ENCODE measurements at places on chromosomes 4 and X.
A peak's percentile ranks its signal among the peaks of the same experiment; 100 is the strongest.

DNA sequence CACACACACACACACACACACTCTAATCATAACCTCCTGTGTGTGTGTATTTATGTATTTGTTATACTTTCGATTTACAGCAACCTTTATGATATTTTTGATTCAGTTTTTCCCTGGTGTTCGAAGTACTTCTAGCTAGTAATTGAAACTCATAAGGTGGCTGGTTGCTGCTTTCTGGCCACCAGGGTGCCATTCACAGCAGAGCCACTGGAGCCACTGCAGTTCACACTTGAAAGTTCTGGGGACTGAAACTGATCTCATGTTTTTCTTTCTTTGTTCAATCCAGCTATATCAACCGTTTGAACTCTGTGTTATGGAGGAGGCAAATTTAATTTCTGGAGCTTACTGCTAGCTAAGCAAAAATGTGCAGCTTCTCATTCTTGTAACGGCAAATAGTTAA is 419.4 kb downstream of the ADGRL3 start:
- no peak for DNase-seq

DNA sequence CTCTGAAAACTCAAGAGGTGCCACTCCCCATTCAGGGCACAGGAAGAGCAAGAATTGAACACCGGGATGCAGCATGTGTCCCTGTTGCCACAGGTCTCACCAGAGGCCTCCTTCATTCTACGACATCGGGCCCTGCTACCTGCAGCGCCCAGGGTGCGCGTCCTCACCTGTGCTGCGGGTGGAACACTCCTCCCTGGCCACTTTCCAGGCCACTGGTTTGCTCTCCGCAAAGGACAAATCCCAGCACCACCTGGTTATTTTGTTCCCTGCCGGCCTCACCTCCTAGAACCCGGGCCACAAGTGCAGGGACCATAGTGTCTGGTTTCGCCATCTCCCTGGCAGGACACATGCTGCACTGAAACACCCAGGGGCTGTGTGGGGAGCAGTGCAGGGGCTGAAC is 14.3 kb upstream of the FAM3A start:
- no peak for DNase-seq

- no peak for DNase-seq
Observed at GRCh38 chr4:55136634-55137033, 11.2 kb upstream of the KDR start.

DNA sequence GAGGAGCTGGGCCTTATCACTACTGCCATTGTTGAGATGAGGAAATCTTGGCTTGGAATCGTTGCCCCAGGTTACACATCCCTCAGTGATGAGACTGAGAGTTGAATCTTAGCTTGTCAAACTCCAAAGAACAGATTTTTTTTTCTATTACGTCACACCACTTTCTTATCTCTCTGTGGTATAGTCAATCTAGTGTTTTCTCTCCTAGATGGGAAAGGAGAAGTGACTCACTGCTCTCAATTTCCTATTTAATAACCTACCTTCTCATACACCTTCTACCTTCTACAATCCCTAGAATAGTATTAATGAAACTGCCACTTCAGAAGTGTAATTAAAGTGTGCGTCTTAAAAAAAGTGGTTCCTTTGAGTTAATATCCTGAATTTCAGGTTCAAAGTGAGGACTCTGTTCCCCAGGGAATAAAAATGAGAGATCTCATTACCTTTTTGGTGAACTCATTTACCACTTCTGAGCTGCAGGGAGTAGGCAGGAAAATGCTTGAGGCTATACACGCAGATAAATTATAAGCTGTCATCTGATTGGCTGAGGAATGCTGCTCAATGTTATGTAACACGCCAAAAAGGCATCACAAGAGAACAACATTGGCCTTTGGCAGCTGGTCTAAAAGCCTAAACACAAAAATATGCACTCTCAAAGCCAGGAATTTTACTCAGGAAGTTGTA is 59.3 kb downstream of the MAD2L1 start:
- DNase-seq = no peak

- DNase-seq = no peak
Observed at GRCh38 chr4:85793233-85793585, 318.3 kb downstream of the ARHGAP24 start.

DNA sequence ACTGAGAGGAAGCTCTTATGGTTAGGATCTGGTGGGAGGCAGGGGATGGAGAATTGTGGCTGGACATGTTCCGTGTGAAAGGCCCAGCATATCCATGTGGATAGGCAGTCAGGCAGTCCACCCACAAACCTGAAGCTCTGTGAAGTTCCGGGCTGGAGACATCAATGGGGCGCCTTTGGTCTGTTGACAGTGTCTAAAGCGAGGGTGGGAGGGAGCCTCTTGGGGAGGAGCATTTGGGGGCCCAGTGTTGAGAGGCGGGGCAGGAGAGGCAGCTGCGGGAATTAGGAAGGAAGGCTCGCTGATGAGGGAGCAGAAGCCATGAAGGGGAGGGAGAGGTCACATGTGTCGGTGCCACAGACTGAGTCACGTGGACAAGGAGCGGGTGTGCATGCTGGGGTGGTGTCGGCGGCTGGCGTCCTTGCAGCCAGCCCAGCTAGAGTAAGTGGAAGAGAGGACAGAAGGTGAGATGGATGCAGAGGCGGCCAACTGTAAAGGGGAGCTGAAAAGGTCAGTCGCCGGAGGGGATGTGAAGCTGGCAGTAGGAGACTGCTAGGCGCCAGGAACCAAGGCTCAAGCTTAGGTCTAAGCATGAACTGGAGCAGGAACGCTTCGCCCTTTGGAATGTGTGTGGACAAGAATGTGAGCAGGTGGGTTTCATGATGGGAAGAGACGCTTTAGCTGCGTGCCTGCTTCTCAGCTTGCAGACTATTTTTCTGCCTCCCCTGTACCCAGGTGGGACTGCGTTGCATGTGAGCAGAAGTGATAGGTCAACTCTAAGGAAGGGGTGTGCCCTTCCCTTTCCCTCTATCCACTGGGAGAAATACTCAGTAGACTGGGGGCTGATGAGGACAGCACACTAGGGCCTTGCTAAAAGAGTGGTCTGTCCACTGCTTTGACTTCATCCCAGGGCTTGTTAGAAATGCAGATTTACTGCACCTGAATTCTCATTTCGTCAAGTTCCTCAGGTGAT is 44.0 kb upstream of the TLR2 start:
- DNase-seq = no peak

- no peak for DNase-seq
Observed at GRCh38 chr4:109890076-109890475, 22.6 kb upstream of the EGF start.

DNA sequence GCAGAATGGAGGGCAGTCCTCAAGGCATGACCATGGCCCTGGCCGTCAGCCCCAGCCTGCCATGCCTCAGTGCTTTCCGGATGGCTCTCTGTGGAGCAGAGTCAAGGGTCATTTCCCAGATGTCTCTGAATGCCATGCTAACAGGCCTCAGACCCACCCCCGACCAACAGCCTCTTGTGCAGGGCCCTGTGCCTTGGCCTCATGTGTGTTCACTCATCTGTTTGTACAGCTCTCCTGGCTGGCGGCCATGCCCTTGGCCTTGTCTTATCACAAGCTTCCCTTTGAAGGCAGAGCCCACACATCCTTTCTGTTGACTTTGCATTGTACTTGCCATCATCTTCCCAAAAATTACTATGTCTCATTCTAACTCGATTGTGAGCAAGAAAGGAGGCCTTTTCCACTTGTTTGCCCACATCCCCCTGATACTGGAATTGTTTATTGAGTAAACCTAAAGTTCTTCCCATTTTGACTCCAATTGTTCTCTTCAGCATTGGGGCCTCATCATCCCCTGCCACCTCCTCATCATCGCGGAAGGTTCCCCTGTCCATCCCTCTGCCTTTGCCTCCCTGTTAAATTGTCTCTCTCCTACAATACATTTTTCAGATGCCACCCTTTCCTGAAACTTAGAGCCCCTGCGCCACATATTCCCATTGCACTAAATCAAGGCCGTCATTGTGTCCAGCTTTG is 6.3 kb downstream of the CA5B start:
- no peak for DNase-seq

DNA sequence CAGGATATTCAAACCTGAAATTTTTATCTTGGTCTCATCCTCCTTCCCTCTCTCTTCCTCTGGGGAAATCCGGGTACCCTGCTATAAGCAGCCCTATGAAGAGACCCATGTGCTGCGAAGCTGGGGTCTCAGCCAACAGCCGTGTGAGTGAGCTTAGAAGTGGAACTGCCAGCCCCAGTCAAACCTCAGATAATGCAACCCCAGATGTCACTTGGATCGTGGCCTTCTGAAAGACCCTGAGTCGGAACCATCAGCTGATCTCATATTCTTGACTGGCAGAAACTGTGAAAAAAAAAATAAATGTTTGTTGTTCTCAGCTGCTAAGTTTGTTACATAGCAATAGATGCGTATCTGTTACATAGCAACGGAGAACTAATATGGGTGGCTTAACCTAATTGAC is 198.1 kb upstream of the NPY2R start:
- DNase-seq = no peak

- DNase-seq = peak; percentile 84
Observed at GRCh38 chrX:135985157-135985972, at the start of gene SLC9A6. TSS of gene SLC9A6 (plus strand) at chrX:135985435. CDS start at chrX:135985659, 224 bp downstream.

- no peak for DNase-seq
Observed at GRCh38 chrX:43581167-43581566, 74.9 kb upstream of the MAOA start.

- peak; percentile 48 for DNase-seq
Observed at GRCh38 chrX:119410027-119410819, 11.1 kb downstream of the SLC25A43 start.

- no peak for DNase-seq
Observed at GRCh38 chr4:176125063-176125462, 59.4 kb downstream of the WDR17 start.

DNA sequence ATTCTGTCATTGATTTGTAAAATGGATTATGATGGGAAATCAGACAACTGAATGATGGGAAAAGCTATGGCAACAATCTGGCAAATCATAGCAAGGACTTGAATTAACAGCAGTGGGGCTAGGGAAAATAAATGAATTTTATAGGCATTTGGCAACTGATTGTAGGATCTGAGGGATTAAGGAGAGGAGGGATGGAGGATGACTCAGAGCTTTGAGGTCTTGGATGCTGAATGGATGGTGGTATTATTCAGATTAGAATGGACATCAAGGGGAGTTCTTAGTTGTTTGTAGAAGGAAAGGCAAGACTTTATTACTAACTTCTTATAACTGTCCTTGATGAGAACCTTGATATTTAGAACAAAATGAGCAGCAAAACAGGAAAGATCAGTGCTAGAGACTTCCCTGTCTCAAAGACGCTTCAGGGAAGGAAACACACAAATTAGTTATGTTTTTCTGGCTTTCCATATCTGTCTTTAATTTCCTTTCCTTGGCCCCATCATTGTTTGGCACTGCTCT is 51.4 kb upstream of the HHIP start:
- DNase-seq = no peak

DNA sequence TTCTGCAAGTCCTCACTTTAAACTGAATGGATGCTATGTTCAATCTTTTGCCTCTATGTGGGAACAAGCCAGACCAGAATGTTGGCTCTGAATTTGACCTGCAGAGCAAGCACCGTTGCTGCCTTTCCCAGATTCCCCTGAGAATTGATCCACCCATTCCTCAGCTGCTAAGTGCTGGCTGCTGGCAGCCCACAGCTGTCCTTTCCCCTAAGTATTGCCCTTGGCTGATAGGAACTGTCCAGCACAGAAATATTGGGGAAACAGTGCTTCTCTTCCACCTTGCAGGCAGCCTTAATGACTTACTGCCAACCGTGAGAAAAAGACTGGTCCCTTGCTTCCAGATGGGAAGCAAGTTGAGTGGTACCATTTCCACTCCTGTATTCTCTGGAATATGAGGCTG is 475.9 kb downstream of the PDHA2 start:
- no peak for DNase-seq

GRCh38 chr4:88090898-88091297 is 67.5 kb downstream of the ABCG2 start:
- DNase-seq = no peak

DNA sequence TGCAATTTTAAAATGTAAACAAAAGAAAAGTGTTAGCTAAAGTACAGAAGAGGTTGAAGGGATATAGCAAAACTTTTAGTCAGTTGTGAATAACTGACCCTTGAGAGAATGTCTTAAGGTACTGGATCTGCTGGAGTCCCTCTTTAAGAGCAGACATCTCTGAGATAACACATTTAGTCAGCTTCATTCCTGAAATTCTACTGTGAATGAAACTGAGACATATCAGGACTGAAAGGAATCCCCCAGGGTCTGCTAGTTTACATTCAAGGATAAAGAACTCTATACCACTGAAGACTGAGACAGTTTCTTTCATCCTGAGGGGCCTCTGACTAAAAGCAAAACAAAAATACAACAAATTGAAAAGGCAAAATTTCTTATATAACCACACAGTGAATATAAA is 54.4 kb downstream of the PGRMC1 start:
- DNase-seq = no peak

- DNase-seq = peak; percentile 38
Observed at GRCh38 chr4:114386637-114387233, 211.9 kb upstream of the UGT8 start.

DNA sequence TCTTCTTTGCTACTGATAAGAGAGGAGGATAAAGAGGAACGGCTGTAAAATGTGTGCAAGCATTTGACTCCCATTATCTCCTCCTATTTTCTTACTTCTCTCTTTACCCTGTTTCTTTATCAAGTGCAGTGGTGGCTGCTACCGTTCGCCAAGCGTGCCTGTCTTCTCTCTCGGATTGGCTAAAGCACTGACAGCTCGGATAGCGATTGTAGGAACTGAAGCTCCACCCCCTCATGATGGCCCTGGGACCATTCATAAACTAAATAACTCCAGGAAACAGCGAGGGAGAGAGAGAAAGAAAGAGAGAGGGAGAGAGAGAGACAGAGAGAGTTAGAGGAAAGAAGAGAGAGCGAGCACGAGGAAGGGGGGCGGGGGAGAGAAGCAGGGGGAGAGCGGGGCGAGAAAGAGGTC is 305 bp upstream of the MAB21L2 start:
- no peak for DNase-seq

- no peak for DNase-seq
Observed at GRCh38 chr4:158999166-158999682, 103.7 kb upstream of the RAPGEF2 start.

- no peak for DNase-seq
Observed at GRCh38 chrX:1430451-1430850, 22.3 kb downstream of the ASMTL start.

DNA sequence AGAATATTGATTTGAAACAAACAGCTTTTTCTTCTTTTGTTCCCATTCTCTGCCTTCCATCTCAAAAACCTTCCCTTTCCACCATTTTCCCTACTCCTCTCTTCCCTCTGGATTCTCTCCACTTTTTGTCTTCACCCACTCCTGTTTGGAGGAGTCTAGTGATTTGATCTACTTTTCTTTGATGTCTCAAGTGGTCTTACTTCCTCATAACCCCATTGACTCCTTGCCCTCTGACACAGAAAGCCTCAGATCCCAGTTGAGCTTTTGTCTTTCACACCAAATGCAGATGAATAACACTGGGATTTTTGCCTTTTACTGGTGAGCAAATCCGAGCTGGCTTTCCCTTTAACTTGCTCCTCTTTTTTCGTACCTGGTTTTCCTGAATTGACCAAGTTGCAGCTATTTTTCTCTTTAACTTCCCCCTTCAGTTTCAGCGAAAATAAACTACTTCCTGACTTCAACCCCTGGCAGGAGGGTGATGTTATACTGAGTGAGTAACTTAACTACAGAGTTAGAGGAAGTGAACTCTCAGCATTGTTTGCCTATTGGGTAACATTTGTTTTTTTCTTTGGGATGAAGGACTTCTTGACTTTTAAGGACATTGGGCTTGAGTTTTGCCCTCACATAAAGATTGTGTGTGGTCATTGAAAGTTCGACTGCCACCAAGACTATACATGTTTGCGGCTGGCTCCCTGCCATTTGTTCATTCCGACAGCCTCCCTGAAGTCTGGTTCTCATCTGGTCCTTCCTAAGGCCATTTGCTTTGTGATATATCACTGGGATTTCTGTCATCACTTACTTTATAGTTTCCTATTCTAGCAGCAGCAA is 392.8 kb upstream of the NR3C2 start:
- no peak for DNase-seq

GRCh38 chr4:80423553-80424224 is 88.2 kb downstream of the CFAP299 start:
- no peak for DNase-seq

All from HAP-1 (cell line).